Calu3 (cell line): ENCODE measurements at places on chromosomes 4 and X.

- DNase-seq, result no peak
Observed at GRCh38 chrX:7191681-7192110, 43.7 kb upstream of the PUDP start.

DNA sequence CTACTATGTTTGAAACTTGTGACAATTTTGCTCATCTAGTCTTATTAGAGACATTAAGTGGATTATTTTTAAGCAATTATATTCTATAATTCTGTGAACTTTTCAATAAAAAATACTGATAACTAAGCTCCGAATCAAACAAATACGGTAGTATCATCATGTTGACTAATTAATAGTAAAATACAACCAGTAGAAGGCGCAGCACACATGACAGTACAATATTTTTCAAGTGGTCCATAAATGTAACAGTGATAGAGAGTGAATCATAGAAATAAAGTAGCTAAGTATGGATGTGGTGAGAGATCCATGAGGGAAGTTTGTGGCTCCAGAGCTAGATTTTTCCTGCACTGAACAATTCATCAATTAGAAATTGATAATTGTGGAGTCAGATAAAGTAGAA is 666.2 kb downstream of the KCTD8 start:
- DNase-seq, result no peak

- DNase-seq, result no peak
Observed at GRCh38 chrX:964831-965416, 247.5 kb downstream of the CRLF2 start.

DNA sequence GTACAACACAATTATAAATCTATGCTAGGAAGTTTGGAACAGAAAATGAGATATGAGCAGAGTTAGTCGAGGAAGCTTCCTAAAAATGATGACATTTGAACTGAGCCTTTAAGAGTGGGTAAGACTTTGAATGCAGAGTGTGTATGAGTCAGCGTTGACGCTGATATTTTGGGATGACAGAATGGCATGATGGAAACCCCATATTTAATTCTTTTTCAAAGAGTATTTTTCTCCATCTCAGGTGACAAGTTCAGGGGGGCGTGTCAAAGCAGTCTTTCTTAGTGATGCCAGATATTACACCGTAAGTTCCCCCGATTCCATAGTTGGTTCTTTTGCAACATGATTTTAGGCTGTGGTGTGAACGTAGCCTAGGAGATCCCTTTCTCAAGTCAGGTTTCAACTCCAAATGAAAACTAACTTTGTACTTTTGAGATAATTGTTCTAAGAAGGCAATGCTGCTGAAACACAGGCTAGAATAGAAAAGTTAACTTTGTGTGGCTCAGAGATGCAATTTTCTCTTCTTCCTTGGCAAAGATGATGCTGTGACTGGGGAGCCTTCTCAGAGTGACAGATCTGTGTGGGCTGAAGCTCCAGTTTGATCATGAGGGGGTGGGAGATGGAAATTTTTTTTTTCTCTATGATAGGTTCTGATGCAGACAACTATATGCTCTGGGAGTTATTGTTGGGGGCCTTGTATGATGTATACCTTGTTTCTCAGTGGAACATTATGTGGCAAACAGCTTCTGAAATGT is 59.2 kb downstream of the GLUD2 start:
- DNase-seq, result no peak

- DNase-seq, result no peak
Observed at GRCh38 chrX:124407226-124407625, 60.9 kb downstream of the SH2D1A start.
